Vagina (tissue), 2 donors: ENCODE measurements at places on chromosomes 11 and 22. TPM values are rescaled to one million over a fixed set of nuclear protein-coding genes. Genes with fewer than 3 reads are reported as not detected.

DNA sequence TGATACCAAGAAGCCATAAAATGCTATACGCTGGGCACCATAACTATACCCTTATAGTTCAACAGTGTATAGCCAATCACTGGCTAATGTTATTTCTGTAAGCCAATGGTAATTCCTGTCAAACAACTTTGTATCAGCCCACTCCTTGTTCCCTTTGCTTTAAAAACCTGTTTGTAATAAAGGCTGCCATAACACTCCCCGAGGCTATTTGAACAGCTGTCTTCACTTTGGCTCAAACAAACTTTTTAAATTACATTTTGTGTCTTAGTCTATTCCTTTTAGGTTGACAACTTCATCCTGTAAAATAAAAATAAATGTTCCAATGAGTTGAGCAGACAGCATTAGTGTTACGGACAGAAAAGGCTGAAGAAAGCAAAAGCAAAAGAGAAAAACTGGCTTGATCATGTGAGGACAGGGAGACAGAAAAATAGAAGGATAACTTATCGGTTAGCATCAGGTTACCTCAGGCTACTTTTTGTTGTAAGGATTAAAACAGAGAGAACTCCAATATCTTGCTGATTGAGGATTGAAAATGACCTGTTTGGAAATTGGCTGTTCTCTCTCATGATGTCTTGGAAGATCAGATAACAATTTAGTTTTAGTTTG, 95.0 kb downstream of the AASDHPPT start:
- no peak for DNase-seq
- no peak overlapping the region for H3K4me3 ChIP-seq
- no peaks in the 10 kb centered on the region for H3K36me3 ChIP-seq
- H3K27me3 ChIP-seq = no peaks in the 10 kb centered on the region
- peaks cover 7% of the 10 kb centered on the region for H3K4me1 ChIP-seq

Gene TNNI2
- not detected for total RNA-seq

DNA sequence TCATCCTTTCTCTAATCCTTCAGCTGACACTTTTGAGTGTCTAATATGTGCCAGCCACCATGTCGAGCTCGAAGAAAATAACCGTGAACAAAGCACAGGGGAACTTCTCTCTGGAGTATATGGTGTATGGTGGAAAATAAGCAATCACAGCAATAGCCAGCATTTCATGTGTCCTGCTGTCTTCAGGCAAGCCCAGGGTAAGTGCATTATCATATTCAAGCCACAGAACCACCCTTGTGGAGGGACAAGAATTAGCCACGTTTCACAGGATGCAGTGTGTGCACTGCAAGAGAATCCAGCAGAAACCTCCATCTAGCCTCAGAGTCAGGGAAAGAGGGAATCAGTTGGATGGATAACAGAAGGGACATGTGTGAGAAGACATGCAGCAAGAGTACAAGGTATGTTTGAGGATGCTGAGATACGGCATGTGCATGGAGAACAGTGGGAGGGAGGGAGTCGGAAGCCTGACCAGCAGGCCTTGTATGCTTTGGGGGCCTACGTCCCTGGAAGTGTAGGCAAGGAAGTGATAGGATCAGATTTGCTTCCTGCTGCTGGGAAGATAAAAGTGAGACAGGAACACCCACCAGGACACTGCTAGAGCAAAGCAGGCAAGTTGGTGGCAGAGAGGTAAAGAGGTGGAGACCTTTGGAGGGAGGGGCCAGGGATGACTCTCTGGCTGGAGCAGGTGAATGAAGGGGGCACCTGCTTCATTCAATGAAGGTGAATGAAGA, 14.7 kb upstream of the GNAZ start:
- H3K27ac ChIP-seq = no peak overlapping the region
- H3K4me3 ChIP-seq = no peak overlapping the region
- H3K36me3 ChIP-seq = no peaks in the 10 kb centered on the region
- H3K4me1 ChIP-seq = no peaks in the 10 kb centered on the region
- no peak for DNase-seq

Gene SCGB2A2
- total RNA-seq = not detected

DNA sequence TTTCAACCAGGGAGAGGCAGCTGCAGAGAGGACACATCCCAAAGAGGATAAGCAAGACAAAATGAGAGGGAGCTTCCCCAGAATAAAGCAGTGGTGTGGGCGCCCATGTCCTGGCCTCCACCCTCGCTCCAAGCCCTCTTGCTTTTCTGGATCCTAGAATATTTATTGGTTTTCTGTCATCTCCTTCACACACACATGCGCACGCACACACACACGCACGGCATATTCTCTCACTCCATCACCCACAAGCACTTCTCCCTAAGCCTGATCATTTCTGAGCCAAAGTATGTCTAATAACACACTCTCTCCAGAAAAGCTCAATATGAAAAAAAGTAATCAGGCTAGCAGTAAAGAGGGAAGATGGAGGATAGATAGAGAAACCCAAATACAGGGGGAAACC, 7.6 kb downstream of the IGSF9B start:
- H3K27me3 ChIP-seq = no peaks in the 10 kb centered on the region
- no peak overlapping the region for H3K4me3 ChIP-seq
- H3K4me1 ChIP-seq = peaks cover 72% of the 10 kb centered on the region

DNA sequence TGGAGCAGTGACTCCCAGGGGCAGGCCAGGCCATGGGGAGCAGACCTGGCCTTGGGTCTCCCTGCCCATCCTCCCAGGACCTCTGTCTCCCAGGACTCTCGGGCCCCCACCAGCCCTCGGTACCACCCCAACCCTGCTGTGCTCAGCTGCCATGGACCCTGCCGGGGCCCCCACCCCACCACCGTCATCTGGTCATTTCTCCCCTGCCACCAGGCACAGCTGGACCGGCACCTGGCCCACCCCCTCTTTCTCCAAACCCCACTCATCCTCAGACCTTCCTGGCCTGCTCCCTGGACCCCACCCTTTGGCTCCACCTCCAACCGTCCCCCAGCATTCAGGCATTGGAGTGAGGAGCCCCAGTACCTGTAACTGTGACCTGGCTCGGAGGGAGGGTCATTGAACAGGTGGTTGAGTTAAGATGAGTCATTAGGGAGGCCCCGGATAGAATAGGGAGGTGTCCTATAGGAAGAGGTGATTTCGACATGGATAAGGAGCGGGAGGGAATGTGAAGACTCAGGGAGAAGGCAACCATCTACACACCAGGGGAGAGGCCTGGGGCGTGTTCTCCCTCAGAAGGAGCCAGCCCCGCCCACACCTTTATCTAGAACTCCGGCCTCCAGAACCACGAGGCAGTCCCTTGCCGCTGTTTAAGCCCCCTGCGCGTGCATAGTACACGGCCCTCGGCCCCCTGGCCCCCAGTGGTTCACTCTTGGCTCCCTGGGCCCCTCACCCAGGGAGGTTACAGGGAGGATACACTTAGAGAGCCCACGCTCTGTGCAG, 1395.9 kb downstream of the BRD1 start:
- H3K4me1 ChIP-seq = no peaks in the 10 kb centered on the region
- H3K27me3 ChIP-seq = no peaks in the 10 kb centered on the region
- H3K36me3 ChIP-seq = no peaks in the 10 kb centered on the region
- no peak overlapping the region for H3K27ac ChIP-seq

DNA sequence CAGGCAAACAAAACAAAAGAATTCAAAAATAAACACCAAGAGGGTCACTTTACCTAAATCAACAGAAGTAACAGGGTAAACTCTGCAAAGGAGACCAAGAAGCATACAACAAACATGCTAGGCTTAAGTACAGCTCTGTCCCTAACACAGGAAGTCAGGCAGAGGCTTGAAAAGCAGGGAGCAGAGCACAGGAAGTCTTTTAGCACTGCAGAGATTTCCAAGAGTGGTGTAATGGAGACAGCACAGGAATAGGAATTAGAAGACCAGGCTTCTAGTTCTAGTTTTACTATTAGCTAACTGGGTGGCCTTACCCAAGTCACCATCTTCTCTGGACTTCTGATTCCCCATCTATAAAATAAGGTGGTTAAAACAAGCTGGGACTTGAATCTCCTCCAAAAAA, 1.9 kb downstream of the RBFOX2 start:
- DNase-seq = no peak
- peak overlapping the region; percentile 88 for H3K4me3 ChIP-seq
- no peaks in the 10 kb centered on the region for H3K36me3 ChIP-seq
- peak overlapping the region; percentile 95 for H3K27ac ChIP-seq
- no peaks in the 10 kb centered on the region for H3K27me3 ChIP-seq
- H3K4me1 ChIP-seq = peaks cover 50% of the 10 kb centered on the region

DNA sequence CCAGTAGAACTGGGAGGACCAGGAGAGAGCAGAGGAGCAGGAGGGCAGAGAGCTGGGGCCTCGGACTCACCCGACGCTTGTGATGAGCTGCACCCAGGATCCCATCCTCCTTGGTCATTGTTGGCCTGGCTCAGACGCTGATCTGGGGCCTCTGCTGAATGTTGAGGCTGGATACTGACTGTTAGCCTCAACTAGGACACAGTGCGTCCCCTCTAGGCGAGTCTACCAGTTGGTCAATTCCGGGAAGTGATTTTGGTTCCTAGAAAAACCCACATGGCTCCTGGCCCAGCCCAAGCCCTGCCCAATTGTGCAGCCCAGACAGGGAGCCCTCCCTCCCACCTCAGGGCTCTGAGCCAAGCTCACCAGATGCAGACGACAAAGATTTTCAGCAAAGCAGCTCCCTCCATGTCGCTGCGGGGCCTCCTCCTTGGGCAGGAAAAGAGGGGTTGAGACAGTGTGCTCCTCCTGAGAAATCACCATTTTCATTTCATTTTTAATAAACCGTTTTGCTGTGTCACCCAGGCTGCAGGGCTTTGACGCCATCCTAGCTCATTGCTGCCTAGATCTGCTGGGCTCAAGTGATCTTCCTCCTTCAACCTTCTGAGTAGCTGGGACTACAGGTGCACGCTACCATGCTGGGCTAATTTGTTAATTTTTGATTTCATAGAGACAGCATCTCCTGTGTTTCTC, at the start of gene APOL4:
TSS of gene APOL4 (minus strand) at position 180 of the 690 bp plus-strand sequence. CDS start at position 105, 75 bp downstream.
- peaks cover 15% of the 10 kb centered on the region for H3K4me1 ChIP-seq
- no peaks in the 10 kb centered on the region for H3K27me3 ChIP-seq
- no peaks in the 10 kb centered on the region for H3K36me3 ChIP-seq

DNA sequence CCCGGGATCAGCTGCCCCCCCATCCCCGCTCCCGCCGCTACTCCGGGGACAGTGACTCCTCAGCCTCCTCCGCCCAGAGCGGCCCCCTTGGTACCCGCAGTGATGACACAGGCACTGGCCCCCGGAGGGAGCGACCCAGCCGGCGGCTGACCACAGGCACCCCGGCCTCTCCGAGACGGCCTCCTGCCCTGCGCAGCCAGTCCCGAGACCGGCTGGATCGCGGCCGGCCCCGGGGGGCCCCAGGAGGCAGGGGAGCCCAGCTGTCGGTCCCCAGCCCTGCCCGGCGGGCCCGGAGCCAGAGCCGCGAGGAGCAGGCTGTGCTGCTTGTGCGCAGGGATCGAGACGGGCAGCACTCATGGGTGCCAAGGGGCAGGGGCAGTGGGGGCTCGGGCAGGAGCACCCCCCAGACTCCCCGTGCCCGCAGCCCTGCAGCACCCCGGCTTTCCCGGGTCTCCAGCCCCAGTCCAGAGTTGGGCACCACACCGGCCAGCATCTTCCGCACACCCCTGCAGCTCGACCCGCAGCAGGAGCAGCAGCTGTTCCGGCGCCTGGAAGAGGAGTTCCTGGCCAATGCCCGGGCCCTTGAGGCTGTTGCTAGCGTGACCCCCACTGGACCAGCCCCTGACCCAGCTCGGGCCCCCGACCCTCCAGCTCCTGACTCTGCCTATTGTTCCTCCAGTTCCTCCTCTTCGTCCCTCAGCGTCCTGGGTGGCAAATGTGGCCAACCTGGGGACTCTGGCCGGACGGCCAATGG, 3.9 kb downstream of the RASL10A start:
- peaks cover 76% of the 10 kb centered on the region for H3K4me1 ChIP-seq
- no peaks in the 10 kb centered on the region for H3K36me3 ChIP-seq
- H3K27ac ChIP-seq = peak overlapping the region; percentile 67
- H3K27me3 ChIP-seq = peaks cover 4% of the 10 kb centered on the region
- peak overlapping the region; percentile 16 for H3K4me3 ChIP-seq
- DNase-seq = no peak

- no peak for DNase-seq
- H3K27ac ChIP-seq = peak overlapping the region; percentile 21
- peaks cover 67% of the 10 kb centered on the region for H3K4me1 ChIP-seq
- no peaks in the 10 kb centered on the region for H3K27me3 ChIP-seq
- peak overlapping the region; percentile 32 for H3K4me3 ChIP-seq
- no peaks in the 10 kb centered on the region for H3K36me3 ChIP-seq
Observed at GRCh38 chr11:69297787-69298266, 3.9 kb downstream of the MYEOV start.

Gene CALCA
- not detected for total RNA-seq

- no peaks in the 10 kb centered on the region for H3K27me3 ChIP-seq
- peaks cover 63% of the 10 kb centered on the region for H3K4me1 ChIP-seq
- H3K27ac ChIP-seq = peak overlapping the region; percentile 78
Observed at GRCh38 chr11:64776875-64777274, 1.5 kb downstream of the SF1 start.

- H3K27ac ChIP-seq = no peak overlapping the region
- H3K27me3 ChIP-seq = no peaks in the 10 kb centered on the region
- no peak for DNase-seq
- H3K4me1 ChIP-seq = no peaks in the 10 kb centered on the region
Observed at GRCh38 chr11:16242806-16243205, 113.5 kb downstream of the SOX6 start.

Gene GRIA4
- not detected for total RNA-seq

GRCh38 chr11:61847914-61848581, 19.9 kb downstream of the FADS2 start:
- H3K27ac ChIP-seq = no peak overlapping the region
- no peak for DNase-seq
- H3K36me3 ChIP-seq = peaks cover 37% of the 10 kb centered on the region

Gene GSTT4
- total RNA-seq = not detected

- H3K27me3 ChIP-seq = no peaks in the 10 kb centered on the region
- no peaks in the 10 kb centered on the region for H3K4me1 ChIP-seq
- no peak overlapping the region for H3K27ac ChIP-seq
- H3K4me3 ChIP-seq = no peak overlapping the region
Observed at GRCh38 chr22:25930788-25931310, 188.9 kb downstream of the MYO18B start.
